Daoy (cell line): ENCODE measurements at places on chromosomes 2 and 18. TPM values are rescaled to one million over a fixed set of nuclear protein-coding genes. Genes with fewer than 3 reads are reported as not detected.

DSG1 gene
- not detected in 2 replicates for total RNA-seq

ATOH8 gene
- 10.0 and 17.7 TPM in 2 replicates for total RNA-seq

- DNase-seq: no peak
These were observed 99.0 kb downstream of the NOL10 start for GRCh38 chr2:10590742-10591141.

- no peak for DNase-seq
These were observed 341.1 kb downstream of the CYRIA start for GRCh38 chr2:16324544-16324937.

DNA sequence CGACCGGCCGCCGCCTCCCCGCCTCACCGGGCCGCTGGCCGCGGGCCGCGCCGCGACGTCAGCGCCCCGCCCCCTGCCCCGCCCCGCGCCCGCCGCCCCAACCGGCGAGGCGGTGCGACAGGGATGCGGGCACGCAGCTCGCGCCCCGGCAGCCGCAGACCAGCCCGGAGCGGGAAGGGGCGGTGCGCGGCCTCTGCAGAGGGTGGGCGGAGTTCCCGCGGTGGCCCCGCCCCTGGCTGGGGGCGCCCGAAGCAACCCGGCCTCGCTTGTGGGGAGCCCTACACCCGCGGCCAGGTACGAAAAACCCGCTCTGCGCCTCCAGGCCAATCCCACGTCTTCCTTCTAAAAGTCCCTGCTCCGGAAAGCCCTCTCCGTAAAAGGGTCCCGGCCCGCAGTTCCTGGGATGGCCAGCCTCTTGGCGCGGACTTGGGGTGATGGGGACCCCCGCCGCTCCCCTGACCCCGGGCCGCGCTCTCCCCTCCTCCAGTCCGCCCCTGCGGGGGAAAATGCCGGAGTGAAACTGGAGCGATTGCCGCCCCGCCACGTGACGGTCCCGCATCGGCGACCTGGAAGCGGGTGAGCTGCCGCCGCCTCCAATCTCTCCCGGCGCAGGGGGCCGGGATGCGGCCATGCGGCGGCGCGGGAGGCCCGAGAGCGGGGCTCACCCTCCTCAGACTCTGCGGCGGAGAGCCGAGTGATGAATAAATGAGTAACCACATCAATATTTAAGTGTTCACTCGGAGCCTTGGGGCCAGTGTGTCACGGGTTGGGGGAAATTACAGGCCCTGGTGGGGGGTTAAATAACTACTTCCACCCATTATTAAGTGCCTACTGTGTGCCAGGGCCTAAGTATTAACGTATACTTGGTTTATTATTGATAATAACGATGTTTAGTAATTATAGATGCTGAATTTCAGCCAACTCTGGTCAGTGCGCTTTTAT is at the start of gene RAB11FIP5:
Gene RAB11FIP5 (minus strand): TSS at position 36 of the 942 bp plus-strand sequence. CDS start 171 bp downstream, outside the sequence.
- peak; percentile 89 for DNase-seq

DNA sequence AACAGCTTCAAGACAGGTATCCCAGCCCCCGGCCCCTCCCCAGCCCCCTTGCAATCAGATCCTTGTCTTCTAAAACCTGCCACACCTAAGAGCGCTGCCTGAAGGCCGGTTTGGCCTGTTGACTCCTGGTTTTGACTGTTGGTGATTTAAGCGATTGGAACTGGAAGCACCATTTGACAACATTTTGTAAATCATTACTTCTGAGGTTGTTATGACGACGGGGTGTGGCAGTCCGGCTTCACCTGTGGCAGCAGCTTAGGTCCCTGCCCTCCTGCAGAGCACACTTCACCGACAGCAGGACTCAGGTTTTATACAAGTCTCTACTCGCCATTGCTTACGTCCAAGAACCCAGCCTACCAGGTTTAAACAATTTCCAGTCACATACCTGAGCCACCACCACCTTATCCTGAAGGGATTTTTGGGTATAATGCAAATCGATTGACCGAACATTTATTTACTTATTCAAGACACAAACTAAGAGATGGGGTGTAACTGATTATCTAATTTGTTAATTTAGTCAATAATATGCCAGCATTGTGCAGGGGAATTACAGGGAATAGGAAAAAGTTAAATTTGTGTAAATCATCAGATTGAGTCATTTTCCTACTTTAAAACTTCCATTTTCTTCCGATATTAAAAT is 707 bp upstream of the DGUOK start:
- DNase-seq: no peak
